ENCODE measurements at places on chromosomes 4 and X. TPM values are rescaled to one million over a fixed set of nuclear protein-coding genes. Genes with fewer than 3 reads are reported as not detected.

DNA sequence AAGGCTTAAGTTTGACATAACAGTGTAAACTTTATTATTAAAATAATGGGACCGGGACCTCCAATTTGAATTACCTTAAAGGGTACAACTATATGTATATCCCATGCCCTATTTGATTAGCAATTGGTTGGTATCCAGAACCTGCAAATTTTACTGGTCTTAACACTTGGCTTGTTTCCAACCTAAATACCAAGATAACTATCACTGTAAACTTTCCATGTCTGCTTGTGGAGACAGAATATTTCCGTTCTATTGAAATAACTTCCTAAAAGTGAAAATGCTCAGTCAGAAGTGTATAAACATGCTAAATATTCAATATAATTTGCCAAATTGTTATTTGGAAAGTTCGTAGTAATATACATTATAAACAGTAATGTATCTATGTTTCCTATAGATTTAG, 154.0 kb downstream of the TMEM47 start:
- no peaks in the 10 kb centered on the region for H3K36me3 ChIP-seq
- H3K4me3 ChIP-seq: no peak overlapping the region
- no peaks in the 10 kb centered on the region for H3K27me3 ChIP-seq

- DNase-seq: no peak
- H3K27me3 ChIP-seq: no peaks in the 10 kb centered on the region
- no peak overlapping the region for H3K4me3 ChIP-seq
- H3K4me1 ChIP-seq: no peaks in the 10 kb centered on the region
Measured at GRCh38 chr4:76457885-76458284, 22.9 kb downstream of the SHROOM3 start.

Gene GLRA2
- not detected for total RNA-seq

DNA sequence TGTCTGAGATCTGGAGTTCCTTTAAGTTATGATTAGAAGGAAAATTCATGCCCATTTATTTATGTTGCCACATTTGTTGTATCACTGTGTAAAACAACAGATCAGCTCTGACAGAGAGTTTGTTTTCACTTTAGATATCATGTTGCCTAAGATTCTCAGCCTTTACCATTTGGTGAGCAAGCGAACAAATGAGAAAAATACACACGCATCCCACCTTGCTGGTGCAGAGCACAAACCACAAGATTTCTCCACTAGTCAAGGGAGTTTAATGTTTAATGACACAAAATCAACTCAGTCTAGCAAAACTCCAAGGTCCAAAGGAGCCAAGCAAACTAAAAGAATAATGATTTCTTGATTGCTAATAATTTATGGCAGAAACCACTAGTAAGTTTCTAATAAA, 27.7 kb downstream of the FGF5 start:
- H3K27ac ChIP-seq: no peak overlapping the region
- H3K4me1 ChIP-seq: no peaks in the 10 kb centered on the region
- H3K27me3 ChIP-seq: no peaks in the 10 kb centered on the region
- no peaks in the 10 kb centered on the region for H3K36me3 ChIP-seq
- no peak overlapping the region for H3K4me3 ChIP-seq
- DNase-seq: no peak

Gene CXCL8
- 3.8 TPM for total RNA-seq

DNA sequence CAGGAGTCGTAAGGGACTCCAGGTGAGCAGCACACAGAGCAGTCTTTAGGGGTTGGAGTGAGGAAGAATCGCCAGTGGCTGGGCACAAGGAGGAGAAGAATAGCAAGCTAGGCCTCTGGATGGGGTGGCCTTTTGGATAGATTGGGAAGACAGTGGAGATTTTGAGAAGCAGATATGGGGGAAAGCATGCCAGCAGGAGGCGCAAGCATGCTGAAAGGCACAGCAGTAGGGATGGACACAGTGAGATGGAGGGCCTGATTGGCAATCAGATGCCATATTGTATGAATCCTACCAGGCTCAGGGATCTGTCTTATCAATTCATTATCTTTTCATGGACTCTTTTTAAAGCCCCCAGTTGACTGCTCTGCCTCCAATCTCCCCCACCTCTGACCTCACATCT, 60.4 kb upstream of the MAGEA4 start:
- DNase-seq: no peak
- no peaks in the 10 kb centered on the region for H3K27me3 ChIP-seq
- H3K27ac ChIP-seq: no peak overlapping the region
- no peaks in the 10 kb centered on the region for H3K4me1 ChIP-seq

All from CD4-positive, alpha-beta memory T cell (primary cell).